ENCODE measurements at places on chromosomes 5 and 9. TPM values are rescaled to one million over a fixed set of nuclear protein-coding genes. Genes with fewer than 3 reads are reported as not detected.

- no peaks in the 10 kb centered on the region for H3K27me3 ChIP-seq
- DNase-seq, result no peak
- H3K4me3 ChIP-seq, result no peak overlapping the region
These were observed 526.0 kb upstream of the ADAMTS16 start for GRCh38 chr5:4614088-4614487.

PRLR gene
- 0.08 TPM for total RNA-seq

GRCh38 chr5:157263496-157264090, 2.3 kb upstream of the CYFIP2 start:
- H3K36me3 ChIP-seq, result no peaks in the 10 kb centered on the region
- peaks cover 4% of the 10 kb centered on the region for H3K4me1 ChIP-seq
- peaks cover 35% of the 10 kb centered on the region for H3K27me3 ChIP-seq
- no peak overlapping the region for H3K27ac ChIP-seq
- no peak overlapping the region for H3K4me3 ChIP-seq

ZCCHC10 gene
- total RNA-seq, result 17.8 TPM

DNA sequence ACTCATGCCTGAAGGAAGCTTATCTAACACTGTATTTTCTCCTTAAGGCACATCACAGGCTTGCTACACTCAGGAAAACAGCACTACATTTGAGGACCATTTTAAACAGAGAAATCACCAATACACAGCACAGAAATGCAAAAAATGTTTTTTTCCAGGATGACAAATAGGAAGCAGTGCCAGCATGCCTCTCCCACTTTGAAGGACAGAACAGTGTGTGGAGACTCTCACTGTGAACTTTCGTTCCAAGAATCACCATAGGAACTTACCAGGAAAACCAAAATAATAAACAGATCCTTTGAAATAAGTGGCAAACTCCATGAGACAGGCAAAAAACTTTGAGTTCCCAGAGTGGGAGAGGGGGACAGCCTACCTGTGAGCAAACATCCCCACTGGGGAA, 217.8 kb upstream of the MAST4 start:
- DNase-seq, result no peak
- H3K27ac ChIP-seq, result no peak overlapping the region
- peaks cover 12% of the 10 kb centered on the region for H3K27me3 ChIP-seq
- no peaks in the 10 kb centered on the region for H3K4me1 ChIP-seq
- H3K36me3 ChIP-seq, result no peaks in the 10 kb centered on the region
- no peak overlapping the region for H3K4me3 ChIP-seq

C6 gene
- not detected for total RNA-seq

KIAA1958 gene
- total RNA-seq, result 4.9 TPM

- no peak overlapping the region for H3K4me3 ChIP-seq
- peaks cover 49% of the 10 kb centered on the region for H3K4me1 ChIP-seq
- H3K36me3 ChIP-seq, result no peaks in the 10 kb centered on the region
- no peaks in the 10 kb centered on the region for H3K27me3 ChIP-seq
- no peak overlapping the region for H3K27ac ChIP-seq
- DNase-seq, result no peak
These were observed 51.7 kb downstream of the FBXW11 start for GRCh38 chr5:171954721-171955120.

DNA sequence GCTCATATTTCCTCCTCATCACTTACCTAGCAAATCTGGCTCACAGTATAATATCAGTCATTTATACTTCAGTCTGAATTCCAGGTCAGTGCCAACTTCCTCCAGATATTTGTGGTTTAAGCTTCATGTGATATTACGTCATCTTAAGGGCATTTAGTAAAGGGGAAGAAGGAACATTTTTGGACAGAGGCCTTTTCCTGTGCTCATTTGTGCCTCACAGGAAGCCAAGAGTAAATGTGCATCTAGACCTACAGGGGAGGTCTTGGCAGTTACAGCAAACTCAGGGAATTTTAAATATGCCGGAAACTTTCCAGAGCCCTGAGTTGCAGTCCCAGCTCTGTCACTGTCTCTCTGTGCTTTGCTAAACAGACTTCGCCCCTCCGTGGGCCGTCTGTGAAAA, 12.3 kb upstream of the KCNIP1 start:
- no peak overlapping the region for H3K4me3 ChIP-seq
- H3K27ac ChIP-seq, result peak overlapping the region; percentile 73
- peaks cover 30% of the 10 kb centered on the region for H3K4me1 ChIP-seq
- no peaks in the 10 kb centered on the region for H3K36me3 ChIP-seq

DNA sequence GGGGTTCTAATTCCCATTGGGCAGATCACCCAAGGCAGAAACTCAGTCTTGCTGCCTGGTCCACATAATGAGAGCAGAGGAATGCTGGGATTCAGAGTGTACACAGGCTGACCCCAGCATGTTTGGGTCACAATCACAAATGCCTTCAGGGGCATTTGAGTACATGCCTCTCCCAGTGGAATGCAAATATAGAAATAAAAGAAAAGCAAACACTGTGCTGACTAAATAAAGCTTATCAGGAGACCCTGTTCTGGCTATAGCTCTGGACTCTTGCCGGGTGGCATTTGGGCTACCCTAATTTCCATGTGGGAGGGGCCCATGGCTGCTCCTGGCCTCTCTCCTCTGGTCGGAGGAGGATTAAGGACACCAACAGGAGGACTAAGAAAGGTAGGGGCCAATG, 121.4 kb downstream of the DOCK8 start:
- DNase-seq, result no peak
- H3K36me3 ChIP-seq, result no peaks in the 10 kb centered on the region
- no peak overlapping the region for H3K4me3 ChIP-seq
- H3K27ac ChIP-seq, result no peak overlapping the region
- no peaks in the 10 kb centered on the region for H3K27me3 ChIP-seq

- peak overlapping the region; percentile 51 for H3K4me3 ChIP-seq
- H3K36me3 ChIP-seq, result no peaks in the 10 kb centered on the region
- no peak for DNase-seq
- H3K27ac ChIP-seq, result peak overlapping the region; percentile 92
These were observed 11.0 kb downstream of the NCS1 start for GRCh38 chr9:130183133-130183762.
